SW480 (cell line): ENCODE measurements at places on chromosomes 5 and 9.
A peak's percentile ranks its signal among the peaks of the same experiment; 100 is the strongest.

- DNase-seq, result no peak
These were observed 132.7 kb downstream of the MPDZ start for GRCh38 chr9:13146840-13147239.

- no peak for DNase-seq
These were observed 58.6 kb upstream of the CTXN3 start for GRCh38 chr5:127590156-127590722.

DNA sequence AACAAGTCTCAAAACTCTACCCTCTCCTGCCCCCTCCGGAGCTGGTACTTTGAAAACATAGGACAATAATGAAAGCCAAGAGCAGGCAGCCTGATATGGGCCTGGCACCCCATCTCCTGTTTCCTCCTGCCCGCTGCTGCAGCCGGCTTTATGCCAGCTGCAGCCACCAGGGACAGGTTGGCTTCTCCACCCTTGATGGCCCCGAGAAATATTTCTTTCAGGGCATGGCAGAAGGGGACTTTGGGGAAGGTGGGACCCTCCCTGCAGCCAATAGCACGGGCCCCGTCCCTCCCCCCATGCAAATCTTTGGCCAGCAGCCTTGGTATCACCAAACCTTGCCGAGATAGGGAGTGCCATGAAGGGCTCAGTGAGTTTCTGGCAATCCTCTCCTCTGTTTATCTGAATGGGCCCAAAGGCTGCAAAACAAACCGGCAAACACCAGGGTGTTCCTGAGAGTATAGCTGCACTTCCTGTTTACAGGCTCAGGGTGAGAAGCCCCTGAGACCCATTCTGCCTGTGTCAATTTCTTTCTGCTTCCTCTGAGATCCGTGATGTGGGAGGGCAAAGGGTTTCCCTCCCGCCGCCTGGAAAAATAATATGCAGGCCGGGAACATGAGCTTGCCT lies 73.4 kb upstream of the BOD1 start:
- peak; percentile 63 for DNase-seq

- no peak for DNase-seq
These were observed 6.0 kb downstream of the CDX1 start for GRCh38 chr5:150172556-150172955.

DNA sequence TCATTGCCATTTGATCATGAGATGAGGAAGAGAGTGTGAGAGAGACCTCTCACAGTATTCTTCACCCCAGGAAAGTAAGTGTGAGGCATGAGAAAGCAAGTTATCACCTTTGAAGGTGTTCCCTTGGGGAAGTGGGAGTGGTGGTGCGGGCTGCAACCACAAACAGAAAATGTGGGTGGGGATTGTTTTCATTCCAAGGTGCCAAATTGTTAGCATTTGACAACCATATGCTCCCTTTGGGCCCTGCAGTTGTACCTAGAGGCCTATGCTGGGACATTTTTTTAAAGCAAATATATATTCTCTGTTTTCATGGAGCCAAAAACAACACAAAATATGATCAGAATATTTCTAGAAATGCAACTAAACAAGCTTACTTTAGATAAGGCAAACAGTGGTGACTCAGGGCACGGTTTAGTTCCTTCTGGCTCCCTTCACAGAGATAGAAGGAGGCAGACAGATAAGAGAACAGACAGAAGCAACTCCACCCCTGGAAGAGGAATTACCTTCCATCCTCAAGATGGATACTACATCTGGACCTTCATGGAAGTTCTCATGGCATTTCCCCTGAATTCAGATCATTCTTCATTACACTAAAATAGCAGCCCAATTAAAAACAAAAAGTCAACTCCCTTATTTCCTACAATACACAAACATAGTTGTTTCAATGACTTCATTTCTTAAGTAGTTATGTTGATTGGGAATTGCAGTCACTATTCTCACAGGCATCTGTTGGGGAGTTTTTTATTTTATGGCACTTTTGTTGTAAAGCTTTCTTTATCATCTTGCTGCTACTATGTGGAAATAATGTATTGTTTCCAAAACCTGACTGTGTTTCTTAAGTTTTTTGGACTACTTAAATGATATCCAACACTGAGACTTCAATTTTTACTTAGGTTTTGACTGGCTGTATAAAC lies 416.6 kb downstream of the PLK2 start:
- peak; percentile 11 for DNase-seq

DNA sequence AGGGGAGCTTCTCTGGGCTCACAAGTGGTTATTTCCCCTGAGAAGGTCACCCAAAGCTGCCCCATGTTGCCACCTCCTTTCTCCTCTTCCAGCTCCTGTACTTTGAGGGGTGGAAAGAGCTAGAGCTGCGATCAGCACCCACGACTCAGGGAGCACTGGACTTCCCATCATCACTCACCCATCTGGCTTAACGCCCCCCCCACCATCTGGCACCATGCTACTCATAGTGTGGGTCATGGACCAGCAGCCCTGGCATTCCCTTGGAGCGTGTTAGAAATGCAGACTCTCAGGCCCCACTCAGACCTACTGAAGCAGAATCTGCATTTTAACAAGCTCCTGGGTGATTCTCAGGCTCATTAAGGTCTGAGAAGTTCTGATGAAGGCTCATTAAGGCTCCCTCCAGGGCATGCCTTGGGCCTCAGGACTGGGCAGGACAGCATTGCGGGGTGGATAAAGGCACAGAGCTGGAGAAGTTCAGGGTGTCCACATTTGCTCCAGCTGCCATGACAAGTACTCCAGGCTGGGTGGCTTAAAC lies 67.3 kb downstream of the GALNT12 start:
- no peak for DNase-seq
